ENCODE measurements at places on chromosomes 16 and 17. TPM values are rescaled to one million over a fixed set of nuclear protein-coding genes. Genes with fewer than 3 reads are reported as not detected.
A peak's percentile ranks its signal among the peaks of the same experiment; 100 is the strongest.

DNA sequence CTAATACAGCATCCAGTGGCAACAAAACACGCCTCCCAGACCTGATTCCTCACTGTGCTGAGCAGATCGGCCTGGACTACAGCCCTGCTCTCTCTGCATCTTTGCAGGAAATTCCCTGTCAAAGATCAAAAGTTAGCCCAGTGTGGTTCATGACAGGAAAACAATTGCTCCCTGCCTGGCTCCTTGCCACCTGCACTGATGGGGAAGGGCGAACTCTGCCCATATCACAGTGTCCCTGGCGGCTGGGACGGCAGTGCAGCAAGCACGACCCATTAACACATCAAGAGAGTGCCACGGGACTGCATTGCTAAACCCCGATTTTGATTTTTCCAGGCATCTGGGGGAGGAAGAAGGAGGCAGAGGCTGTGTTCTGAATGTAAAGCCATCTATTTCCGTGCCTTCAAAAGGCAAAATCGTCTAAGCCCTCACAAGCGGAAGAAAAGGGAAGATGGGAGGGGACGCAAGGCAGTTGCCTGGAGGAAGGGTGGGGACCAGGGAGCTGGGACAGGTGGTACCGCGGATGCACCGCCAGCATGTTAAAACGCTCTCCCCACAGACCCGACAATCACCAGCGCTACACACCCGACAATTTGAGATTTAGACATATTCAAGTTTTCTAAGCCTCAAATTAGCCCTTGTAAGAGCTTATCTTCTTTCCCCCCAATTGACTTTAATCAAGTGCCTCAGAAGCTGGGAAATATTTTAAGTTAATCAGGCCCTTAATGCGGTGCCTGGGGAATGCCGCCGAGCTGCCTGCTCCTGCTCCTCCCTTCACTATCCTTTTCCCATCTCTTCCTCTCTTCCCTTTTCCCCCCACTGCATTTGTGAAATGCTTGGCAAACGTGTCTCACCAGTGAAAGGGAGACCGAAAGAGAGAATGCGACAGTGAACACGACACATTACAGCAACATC, 238.8 kb upstream of the CDH5 start:
- peak; percentile 28 for DNase-seq

GRCh38 chr17:58304750-58305486, 23.7 kb downstream of the TSPOAP1 start:
- DNase-seq = no peak

DNA sequence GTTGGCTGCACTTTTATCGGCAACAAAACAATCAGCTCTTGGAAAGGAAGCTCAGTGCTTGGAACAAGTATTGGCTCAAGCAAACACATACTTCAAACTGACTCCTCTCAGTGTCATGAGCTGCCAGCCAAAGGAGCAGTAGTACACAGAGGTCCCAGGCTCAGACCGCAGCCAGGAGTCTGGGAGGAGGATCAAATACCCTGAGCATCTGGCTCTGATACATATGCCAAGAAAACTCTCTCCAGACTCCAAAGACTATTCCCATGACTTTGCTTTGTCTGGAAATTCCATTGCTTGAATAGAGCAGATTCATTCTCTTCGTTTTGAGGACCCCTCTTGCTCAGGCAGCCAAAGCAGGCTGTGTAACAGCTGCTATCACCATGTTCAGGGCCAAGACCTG, 501.6 kb upstream of the PSMD7 start:
- no peak for DNase-seq

GRCh38 chr16:3187798-3188674, at the start of gene OR1F1:
Gene OR1F1 (plus strand): TSS chr16:3188204.
- DNase-seq = no peak

- DNase-seq = no peak
Observed at GRCh38 chr17:77354670-77355455, 214.1 kb downstream of the SEC14L1 start.

GRCh38 chr17:17959520-17960361, 12.5 kb downstream of the TOM1L2 start:
- peak; percentile 55 for DNase-seq

DNA sequence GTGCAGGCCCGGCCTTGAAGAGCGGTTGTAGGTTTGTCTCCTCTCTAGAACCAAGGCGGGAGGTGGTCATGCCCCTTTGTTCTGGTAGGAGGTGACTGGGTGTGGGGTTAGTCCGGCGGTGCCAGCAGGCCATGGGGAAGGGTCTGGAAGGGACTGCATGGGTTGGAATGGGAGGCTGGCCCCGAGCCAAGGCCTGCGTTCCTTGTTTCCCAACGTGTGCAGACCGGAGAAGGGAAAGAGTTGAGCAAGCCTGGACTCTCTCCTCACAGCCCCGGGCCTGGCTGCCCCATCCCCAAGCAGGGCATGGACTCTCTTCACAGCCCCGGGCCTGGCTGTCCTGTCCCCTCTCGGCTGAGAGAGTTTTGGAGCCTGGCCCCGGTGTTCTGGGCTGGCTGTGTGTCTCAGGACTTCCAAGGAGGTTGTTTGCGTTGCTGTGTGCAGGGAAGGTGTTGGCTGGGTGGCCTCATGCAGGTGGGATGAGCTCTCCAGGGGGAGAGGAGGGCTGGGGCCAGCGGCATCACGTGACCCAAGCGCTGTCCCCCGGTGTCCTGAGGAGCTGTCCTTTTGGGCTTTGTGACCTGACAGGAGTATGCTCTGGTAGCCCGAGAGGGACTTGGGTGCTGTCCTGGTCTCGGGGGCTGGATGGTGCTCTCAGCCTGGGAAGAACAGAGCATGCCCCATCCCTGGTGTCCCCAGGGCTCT, 2.6 kb downstream of the CACNA1H start:
- DNase-seq = no peak

GRCh38 chr16:13768471-13768870, 151.5 kb upstream of the ERCC4 start:
- no peak for DNase-seq

- peak; percentile 34 for DNase-seq
Observed at GRCh38 chr17:35795007-35795870, at the start of gene MMP28. Gene MMP28 (minus strand): TSS chr17:35795641. CDS start chr17:35795377, 264 bp downstream.

GRCh38 chr17:2947588-2947950, 115.8 kb downstream of the OR1D5 start:
- DNase-seq = no peak

GRCh38 chr17:66885417-66885816, 50.5 kb downstream of the CACNG5 start:
- DNase-seq = no peak

- DNase-seq = no peak
Observed at GRCh38 chr17:43928609-43929008, 13.7 kb downstream of the PPY start.

- no peak for DNase-seq
Observed at GRCh38 chr17:8466456-8466855, 30.8 kb downstream of the NDEL1 start.

GLTPD2 gene
- not detected for total RNA-seq

OR2C1 gene
- total RNA-seq = not detected

TEKT5 gene
- total RNA-seq = not detected

ALOX15B gene
- total RNA-seq = not detected

Data from endothelial cell of umbilical vein (primary cell).